ENCODE measurements at places on chromosomes 12 and 14. TPM values are rescaled to one million over a fixed set of nuclear protein-coding genes. Genes with fewer than 3 reads are reported as not detected.

DNA sequence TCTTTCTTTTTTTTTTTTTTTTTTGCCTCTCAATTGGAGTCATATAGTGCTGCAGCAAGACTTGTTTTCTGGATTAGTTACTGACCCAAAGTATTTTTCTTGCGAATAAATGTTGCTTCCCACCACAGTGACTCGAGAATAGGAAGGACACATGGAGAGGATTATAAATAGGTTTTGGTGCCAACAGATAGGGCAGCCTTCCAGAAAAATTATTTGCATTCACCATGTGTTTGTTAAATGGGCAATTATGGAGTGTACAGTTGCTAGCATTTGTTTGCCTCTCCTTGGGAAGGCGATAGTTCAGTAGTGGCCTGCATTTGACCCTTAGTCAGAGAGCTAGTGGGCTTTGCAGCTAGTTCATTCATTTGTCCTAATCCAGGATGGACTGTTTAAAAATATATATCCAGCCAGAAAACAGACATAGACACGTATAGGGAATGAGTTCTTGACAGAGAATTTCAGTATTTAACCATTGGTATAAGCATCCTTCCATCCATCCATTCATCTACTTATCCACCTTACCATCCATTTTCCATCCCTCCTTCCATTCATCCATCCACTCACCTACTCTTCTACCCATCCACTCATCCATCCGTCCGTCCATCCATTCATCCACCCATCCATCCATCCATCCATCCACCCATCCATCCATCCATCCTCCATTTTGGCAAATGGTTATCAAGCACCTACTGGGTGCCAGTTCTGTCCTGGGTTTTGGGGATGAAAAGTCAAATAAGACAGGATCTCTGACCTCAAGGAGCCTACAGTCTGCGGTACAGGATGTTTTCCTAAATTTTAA is 67.5 kb downstream of the CHST11 start:
- DNase-seq: no peak

GRCh38 chr12:73951956-73952703 is 585.5 kb upstream of the ATXN7L3B start:
- DNase-seq: no peak

DNA sequence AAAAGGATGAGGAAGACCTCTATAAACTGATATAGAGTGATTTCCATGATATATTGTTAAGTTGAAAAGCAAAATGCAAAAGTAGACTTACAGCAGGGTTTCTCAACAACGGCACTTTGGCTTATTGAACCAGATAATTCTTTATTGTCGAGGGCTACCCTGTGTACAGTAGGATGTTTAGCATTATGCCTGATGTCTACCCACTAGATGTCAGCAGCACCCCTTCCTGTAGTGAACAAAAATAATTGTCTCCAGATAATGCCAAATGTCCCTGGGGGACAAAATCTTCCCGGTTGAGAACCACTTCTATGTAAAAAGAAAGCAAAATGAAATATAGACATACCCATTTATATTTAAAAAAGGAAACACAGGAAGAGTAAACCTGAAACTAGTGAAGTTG is 32.4 kb downstream of the ABCD2 start:
- DNase-seq: no peak

DNA sequence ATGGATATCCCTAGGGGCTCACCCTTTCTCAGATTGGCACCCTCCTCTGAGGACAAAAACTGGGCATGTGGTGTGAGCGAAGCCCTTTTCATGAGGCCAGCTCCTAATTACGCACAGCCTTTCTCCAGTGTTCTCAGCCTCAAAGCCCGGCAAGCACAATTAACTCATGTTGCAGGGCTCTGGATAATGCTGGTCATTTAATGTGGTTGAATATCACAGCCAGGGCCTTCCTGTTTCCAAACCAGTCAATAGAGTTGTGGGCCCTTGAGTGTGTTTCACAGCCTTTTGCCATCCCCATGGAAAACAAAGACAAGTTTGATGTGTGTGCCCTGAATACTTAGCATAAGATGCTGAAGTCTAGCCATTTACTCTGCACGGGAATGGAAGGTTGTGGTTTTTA is 114.2 kb upstream of the ARHGAP5 start:
- DNase-seq: no peak

GRCh38 chr12:96143392-96143791 is 50.8 kb upstream of the ELK3 start:
- DNase-seq: no peak

DNA sequence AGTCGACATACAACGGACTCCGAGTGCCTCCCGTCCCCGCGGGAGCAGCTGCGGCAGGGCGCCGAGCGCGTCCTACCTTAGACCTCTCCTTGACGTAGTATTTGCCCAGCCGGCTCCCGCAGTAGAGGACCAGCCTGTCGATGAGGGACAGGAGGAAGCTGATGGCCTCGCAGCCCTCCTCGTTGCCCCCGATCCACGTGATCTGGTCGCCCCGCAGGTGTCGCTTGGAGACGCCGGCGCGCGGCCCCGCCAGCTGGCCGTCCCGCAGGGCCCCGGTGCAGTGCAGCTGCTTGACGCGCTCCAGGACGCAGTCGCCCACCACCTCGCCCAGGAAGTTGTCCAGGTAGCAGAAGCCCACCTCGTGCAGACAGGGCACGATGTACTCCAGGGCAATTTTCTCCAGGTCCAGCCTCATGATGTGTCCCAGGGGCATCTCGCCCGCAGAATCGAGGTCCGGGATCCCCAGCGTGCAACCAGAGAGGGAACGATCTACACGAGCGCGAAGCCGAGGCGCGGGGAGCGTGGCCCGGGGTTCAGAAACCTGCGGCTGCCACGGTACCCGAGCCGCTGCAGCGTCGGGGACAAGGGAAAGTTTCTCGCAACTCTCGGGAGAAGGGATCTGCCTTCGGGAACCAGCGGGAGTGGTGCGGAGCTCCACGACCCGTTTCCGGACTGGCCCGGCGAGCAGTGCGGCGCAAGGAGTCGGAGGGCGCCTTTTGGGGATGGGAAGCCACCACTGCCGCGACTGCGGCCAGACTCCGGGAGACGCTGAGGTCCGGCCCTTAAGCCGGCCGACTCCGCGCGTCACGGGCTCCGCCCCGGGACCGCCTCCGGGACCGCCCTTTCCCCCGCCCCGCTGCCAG is at the start of gene EGLN3:
TSS of gene EGLN3 (minus strand) at position 755 of the 863 bp plus-strand sequence. CDS start at position 433, 322 bp downstream.
- peak; percentile 93 for DNase-seq

GRCh38 chr12:108333898-108334699 is 5.0 kb downstream of the CMKLR1 start:
- no peak for DNase-seq

GRCh38 chr12:13686260-13686659 is 295.1 kb downstream of the GRIN2B start:
- no peak for DNase-seq

DNA sequence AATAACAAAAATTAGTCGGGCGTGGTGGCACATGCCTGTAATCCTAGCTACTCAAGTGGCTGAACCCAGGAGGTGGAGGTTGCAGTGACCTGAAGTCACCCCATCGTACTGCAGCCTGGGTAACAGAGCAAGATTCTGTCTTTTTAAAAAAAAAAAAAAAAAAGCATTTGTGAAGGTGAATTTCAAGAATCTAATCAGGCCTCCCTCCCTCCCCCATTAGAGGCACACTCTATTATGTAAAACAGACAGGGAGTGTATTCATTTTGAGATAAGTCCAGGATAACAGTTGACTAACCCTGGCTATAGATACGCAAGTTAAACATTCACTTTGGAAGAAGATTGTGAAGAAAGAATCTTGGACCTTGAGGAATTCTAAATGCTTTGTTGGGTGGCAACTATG is 2.9 kb downstream of the RESF1 start:
- DNase-seq: no peak

GRCh38 chr12:131711551-131712205 is 788 bp downstream of the SFSWAP start:
- DNase-seq: no peak

- DNase-seq: no peak
Observed at GRCh38 chr14:92880851-92881250, 42.1 kb upstream of the CHGA start.

DNA sequence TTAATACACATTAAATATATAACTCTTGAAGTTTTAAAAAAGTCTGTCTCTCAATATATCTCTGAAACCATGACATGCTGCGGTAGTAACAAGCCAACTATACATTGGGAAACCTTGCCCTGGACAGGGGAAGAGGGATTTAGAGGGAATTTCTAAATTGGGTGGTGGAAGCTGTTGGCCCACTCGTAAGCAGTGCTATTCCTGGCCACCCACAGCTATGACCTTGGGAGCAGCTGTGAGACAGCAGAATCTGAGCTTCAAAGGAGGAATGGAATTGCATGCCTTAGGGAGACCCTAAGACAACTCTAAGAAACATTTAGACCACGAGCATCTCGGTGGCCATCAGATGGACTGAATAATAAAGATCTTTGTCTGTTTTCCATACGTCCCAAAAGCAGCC is 15.8 kb upstream of the GCH1 start:
- DNase-seq: no peak

- no peak for DNase-seq
Observed at GRCh38 chr12:29132316-29132715, 16.8 kb upstream of the FAR2 start.

DNA sequence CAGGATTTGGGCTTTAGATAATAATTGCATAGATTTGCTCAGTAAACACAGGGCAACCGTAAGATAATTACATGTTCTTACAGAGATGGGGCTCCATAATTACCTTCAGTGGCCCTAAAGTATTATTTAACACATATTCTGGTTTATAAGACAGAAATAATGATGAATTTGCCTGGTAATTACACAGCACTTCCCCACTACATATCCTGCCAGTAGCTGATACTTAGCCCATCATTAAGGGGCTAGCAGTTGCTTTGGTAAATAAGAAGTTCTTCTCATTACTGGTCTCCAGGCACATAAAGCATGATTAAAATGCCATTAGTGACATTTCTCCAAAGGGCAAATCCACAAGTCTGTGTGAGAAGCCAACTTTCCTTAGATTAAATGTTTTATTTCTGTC is 158.7 kb downstream of the NUAK1 start:
- no peak for DNase-seq

DNA sequence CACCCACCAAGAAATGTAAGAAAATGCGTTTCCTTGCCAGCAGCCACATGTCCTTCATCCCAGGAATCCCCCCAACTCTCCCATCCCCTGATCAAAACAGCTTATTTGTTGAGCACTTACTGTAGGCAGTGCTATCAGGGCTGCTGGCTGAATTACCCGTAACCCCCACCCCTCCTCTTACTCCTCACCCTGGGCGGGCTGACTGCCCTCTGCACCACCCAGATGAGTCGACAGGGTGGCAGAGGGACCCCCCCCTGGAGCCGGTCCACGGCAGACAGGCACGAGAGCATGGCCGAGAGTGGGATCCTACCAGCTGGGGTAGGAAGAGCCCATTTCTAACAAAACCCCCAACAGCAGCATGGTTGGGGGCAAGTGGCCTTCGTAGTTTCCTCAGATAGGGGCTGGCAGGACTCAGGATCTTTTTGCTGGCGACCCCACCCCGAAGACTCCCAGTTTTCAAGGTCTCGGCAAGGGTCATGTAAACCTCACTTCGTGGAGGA is 1.1 kb upstream of the RHOF start:
- peak; percentile 71 for DNase-seq

GRCh38 chr12:16449459-16449858 is 102.0 kb downstream of the MGST1 start:
- no peak for DNase-seq

GRCh38 chr14:101810897-101811621 is 49.5 kb downstream of the PPP2R5C start:
- DNase-seq: no peak

DNA sequence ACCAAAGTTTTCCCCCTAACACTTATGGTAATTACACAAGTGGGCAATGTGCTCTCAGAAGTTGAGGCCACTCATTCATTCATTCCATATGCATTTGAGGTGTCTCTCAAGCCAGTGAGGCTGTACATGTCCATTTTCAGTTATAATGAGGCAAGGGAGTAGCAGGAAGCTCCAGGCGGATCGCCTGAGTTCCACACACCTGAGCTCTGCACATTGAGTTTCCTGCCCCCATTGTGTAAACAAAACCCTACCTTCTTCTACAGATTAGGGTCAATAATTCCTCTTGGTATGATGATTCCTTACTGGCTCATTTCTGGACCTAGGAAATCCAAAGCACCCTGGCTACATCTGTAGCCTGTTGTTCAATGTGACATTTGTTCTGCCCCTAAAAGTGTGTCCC is 555.3 kb downstream of the MED13L start:
- DNase-seq: no peak

DNA sequence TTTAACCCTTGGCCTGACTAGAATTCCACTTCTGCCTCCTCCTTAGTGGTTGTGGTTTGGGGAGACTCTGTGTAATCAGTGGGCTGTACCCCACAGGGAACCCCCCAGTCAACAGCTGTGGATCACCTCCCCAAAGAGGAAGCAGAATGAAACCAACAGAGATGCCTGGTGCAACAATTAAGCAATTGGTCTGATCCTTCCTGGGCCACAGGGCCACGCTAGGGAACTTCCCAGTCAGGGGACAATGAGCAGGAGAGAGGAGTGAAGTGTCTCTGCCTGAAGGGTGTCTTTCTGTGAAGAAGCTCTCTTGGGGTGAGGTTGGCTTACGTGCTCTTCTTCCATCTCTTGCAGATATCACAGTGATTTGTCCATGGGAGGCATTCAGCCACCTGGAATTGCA is 8.2 kb downstream of the PDE6H start:
- DNase-seq: peak; percentile 70

- DNase-seq: no peak
Observed at GRCh38 chr12:93425736-93426411, 15.9 kb downstream of the UBE2N start.

DNA sequence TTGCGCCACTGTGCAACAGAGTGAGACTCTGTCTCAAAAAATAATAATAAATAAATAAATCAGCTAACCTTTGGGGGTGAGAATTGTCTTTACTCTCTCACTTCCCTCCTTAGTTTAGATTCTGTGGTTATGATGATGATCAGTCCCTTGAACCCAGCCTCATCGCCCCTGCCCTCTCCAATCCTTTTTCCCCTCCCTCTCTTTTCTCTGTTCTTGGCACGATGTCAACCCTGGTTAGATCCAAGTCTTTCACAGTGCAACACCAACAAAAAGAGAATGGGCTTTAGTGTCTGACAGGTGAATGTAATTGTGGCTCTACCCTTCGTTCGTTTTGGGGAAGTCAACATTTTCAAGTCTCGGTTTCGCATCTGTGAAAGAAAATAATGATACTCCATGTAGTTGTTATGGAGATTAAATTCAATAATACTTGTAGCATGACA is 59.0 kb downstream of the NTN4 start:
- DNase-seq: no peak

GRCh38 chr14:95862243-95862642 is 14.4 kb upstream of the TUNAR start:
- no peak for DNase-seq

ZDHHC22 gene
- total RNA-seq: not detected

MMP19 gene
- total RNA-seq: 2.9 TPM

PMEL gene
- total RNA-seq: not detected

GPR84 gene
- 0.22 TPM for total RNA-seq

SSPN gene
- total RNA-seq: 49.8 TPM

TPH2 gene
- total RNA-seq: not detected

LMNTD1 gene
- total RNA-seq: not detected

Data from Right ventricle myocardium inferior (tissue), 1 donor.